ENCODE measurements at places on chromosomes 5 and 9. TPM values are rescaled to one million over a fixed set of nuclear protein-coding genes. Genes with fewer than 3 reads are reported as not detected.

RNF180 gene
- 4.7 TPM for total RNA-seq

CCDC187 gene
- total RNA-seq: 0.60 TPM

DNA sequence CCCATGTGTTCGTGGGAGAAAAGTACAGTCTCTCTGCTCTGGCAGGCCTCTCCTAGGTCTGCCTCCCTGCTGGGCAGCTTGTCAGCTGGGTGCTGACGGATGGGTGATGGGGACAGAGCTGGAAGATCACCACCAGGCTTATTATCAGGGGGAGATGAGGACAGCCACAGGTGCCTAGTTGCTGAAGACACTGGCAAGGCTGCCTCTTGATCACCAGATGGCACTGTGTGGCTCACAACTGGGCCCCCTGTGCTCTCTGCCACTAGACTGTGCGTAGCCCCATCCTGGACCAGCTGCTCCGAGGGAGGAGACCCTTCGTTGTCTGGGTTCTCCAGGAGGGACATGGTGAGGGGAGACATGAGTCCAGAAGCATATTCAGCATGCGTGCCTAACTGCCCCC lies 73.0 kb downstream of the KIF24 start:
- no peaks in the 10 kb centered on the region for H3K36me3 ChIP-seq
- H3K4me3 ChIP-seq: no peak overlapping the region
- H3K4me1 ChIP-seq: no peaks in the 10 kb centered on the region
- no peaks in the 10 kb centered on the region for H3K27me3 ChIP-seq
- no peak overlapping the region for H3K27ac ChIP-seq

GRCh38 chr5:12017007-12017406 lies 112.8 kb upstream of the CTNND2 start:
- DNase-seq: no peak
- no peak overlapping the region for H3K4me3 ChIP-seq
- no peaks in the 10 kb centered on the region for H3K4me1 ChIP-seq

GRCh38 chr9:21294364-21294774 lies 10.7 kb downstream of the IFNA5 start:
- no peak overlapping the region for H3K4me3 ChIP-seq
- peak; percentile 45 for DNase-seq
- H3K4me1 ChIP-seq: no peaks in the 10 kb centered on the region
- H3K27me3 ChIP-seq: peaks cover 9% of the 10 kb centered on the region
- peak overlapping the region; percentile 5 for H3K27ac ChIP-seq
- no peaks in the 10 kb centered on the region for H3K36me3 ChIP-seq

Measured in hepatocyte (in vitro differentiated cells).